Spleen (tissue), 13 donors: ENCODE measurements at places on chromosomes 11 and 22. TPM values are rescaled to one million over a fixed set of nuclear protein-coding genes. Genes with fewer than 3 reads are reported as not detected.

The JHY gene
- polyA plus RNA-seq = 1.7 TPM

The SHISAL1 gene
- 0.15 TPM for polyA plus RNA-seq

The CASP5 gene
- polyA plus RNA-seq = 2.2 TPM

The THY1 gene
- polyA plus RNA-seq = 6.1 TPM

The OR52N4 gene
- polyA plus RNA-seq = 0.99 TPM

The PGM2L1 gene
- polyA plus RNA-seq = 0.99 TPM

The KCNQ1OT1 gene
- polyA plus RNA-seq = 0.02 TPM

The BCL2L13 gene
- 17.2 TPM for polyA plus RNA-seq

The YPEL4 gene
- polyA plus RNA-seq = 0.77 TPM

The MMP1 gene
- polyA plus RNA-seq = 4.0 TPM

The ARL14EP gene
- 17.6 TPM for polyA plus RNA-seq

The MCHR1 gene
- 0.23 TPM for polyA plus RNA-seq

The CLDN5 gene
- polyA plus RNA-seq = 18.1 TPM

The NAALADL1 gene
- polyA plus RNA-seq = 19.5 TPM

The MOGAT2 gene
- polyA plus RNA-seq = 0.23 TPM

The OR8D1 gene
- polyA plus RNA-seq = not detected

The ATM gene
- 54.3 TPM for polyA plus RNA-seq

The DNAJC4 gene
- 85.8 TPM for polyA plus RNA-seq

The AKIP1 gene
- polyA plus RNA-seq = 25.3 TPM

The IL10RA gene
- 38.3 TPM for polyA plus RNA-seq

The SLC1A2 gene
- 0.94 TPM for polyA plus RNA-seq

The TNKS1BP1 gene
- 21.7 TPM for polyA plus RNA-seq

The GPHA2 gene
- polyA plus RNA-seq = 4.4 TPM

The GLB1L2 gene
- 0.46 TPM for polyA plus RNA-seq

The OR2D2 gene
- polyA plus RNA-seq = not detected

The UQCR10 gene
- 149 TPM for polyA plus RNA-seq

The PC gene
- polyA plus RNA-seq = 4.9 TPM

The TBC1D10A gene
- 21.1 TPM for polyA plus RNA-seq

The C22orf23 gene
- 0.16 TPM for polyA plus RNA-seq
